Heart right ventricle (tissue), 16 donors: ENCODE measurements at places on chromosomes 1 and 21. TPM values are rescaled to one million over a fixed set of nuclear protein-coding genes. Genes with fewer than 3 reads are reported as not detected.
A peak's percentile ranks its signal among the peaks of the same experiment; 100 is the strongest.

SPRR4 gene
- not detected for polyA plus RNA-seq

DNAH14 gene
- 2.0 TPM for polyA plus RNA-seq

NECTIN4 gene
- 0.06 TPM for polyA plus RNA-seq

DNA sequence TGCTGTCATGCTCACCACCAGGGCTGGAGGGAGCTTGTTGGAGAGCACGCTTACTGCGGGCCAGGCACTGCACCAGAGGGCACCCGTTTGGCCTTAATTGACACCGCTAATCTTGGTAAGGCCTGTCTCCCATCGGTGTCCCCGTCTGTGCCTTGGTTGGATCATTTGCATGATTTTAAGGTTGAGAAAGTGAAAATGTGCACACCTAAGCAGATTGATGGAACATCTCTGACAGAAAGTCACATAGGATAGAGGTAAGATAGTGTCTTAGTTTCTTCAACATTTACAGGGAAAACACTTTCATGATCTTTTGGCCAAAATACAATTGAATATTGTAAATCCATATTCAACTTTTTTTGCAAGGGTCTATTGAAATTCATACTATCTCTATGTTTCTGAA is 255.5 kb downstream of the KCNJ6 start:
- no peak overlapping the region for H3K4me3 ChIP-seq
- DNase-seq: no peak
- no peaks in the 10 kb centered on the region for H3K36me3 ChIP-seq
- no peak overlapping the region for H3K27ac ChIP-seq

GRCh38 chr1:154420961-154421924 is 16.1 kb downstream of the IL6R start:
- no peaks in the 10 kb centered on the region for H3K36me3 ChIP-seq
- no peak overlapping the region for H3K4me3 ChIP-seq
- DNase-seq: no peak
- peak overlapping the region; percentile 93 for H3K27ac ChIP-seq

GRCh38 chr1:236370420-236370819 is 23.7 kb upstream of the EDARADD start:
- DNase-seq: no peak
- no peaks in the 10 kb centered on the region for H3K36me3 ChIP-seq
- H3K4me1 ChIP-seq: no peaks in the 10 kb centered on the region
- no peak overlapping the region for H3K27ac ChIP-seq

SMCP gene
- not detected for polyA plus RNA-seq

- H3K4me1 ChIP-seq: peaks cover 4% of the 10 kb centered on the region
- no peak overlapping the region for H3K27ac ChIP-seq
- no peak for DNase-seq
These were observed 291.3 kb downstream of the OMA1 start for GRCh38 chr1:58255192-58255591.

ZSWIM5 gene
- polyA plus RNA-seq: 0.25 TPM

GRCh38 chr21:45844181-45844580 is 137.4 kb upstream of the COL6A1 start:
- H3K4me1 ChIP-seq: peaks cover 18% of the 10 kb centered on the region
- no peaks in the 10 kb centered on the region for H3K36me3 ChIP-seq
- H3K27ac ChIP-seq: no peak overlapping the region
- no peak for DNase-seq
- no peak overlapping the region for H3K4me3 ChIP-seq

DNA sequence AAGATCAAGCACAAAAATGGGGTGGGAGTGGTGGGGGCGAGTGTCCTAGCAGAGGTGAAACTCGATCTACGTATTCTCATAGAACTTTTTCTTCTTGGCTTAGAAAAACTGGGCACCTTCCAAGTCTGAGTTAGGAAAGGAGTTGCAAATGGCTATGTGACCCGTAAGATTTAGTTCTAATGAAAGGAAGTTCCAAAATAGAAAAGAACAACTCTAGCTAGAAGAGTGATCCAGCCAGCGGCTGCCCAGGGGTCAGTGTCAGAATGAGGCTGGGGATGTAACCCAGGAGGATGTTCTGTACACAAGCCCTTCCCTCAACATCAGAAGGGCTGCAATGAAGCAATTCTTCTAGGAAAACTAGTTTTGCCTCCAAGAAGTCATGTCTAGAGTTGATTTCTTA is 5.2 kb downstream of the MTARC1 start:
- peak; percentile 34 for DNase-seq
- H3K27me3 ChIP-seq: no peaks in the 10 kb centered on the region
- H3K4me1 ChIP-seq: peaks cover 11% of the 10 kb centered on the region
- H3K4me3 ChIP-seq: no peak overlapping the region
- no peaks in the 10 kb centered on the region for H3K36me3 ChIP-seq
- H3K27ac ChIP-seq: no peak overlapping the region

DNA sequence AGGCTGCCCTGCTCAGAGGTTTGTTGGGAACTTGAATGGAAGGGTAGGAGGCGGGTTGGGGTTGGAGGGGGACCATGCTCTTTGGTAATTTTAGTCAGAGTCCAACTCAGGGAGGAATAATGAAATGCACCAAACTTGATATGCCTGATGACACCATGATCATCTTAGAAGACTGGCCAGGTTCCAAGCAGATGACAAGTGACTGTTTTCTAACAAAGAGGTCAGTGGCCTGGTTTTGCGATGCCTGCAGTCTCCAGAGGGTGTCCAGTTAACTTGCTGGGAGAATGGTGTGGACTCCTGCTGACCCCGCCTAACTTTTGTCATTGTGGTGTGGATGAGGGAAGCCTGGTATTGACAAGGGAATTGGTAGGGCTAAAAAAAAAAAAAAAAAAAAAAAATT is 12.4 kb downstream of the VANGL1 start:
- H3K27me3 ChIP-seq: no peaks in the 10 kb centered on the region
- H3K36me3 ChIP-seq: peaks cover 35% of the 10 kb centered on the region
- no peak overlapping the region for H3K4me3 ChIP-seq
- H3K27ac ChIP-seq: no peak overlapping the region
- DNase-seq: no peak
